Mononuclear cell (primary cell): ENCODE measurements at places on chromosomes 2 and 18. TPM values are rescaled to one million over a fixed set of nuclear protein-coding genes. Genes with fewer than 3 reads are reported as not detected.

The SLC11A1 gene
- total RNA-seq: 126 TPM

The PROM2 gene
- 0.31 TPM for total RNA-seq

The LHCGR gene
- not detected for total RNA-seq

The UGT1A5 gene
- total RNA-seq: not detected

The LOXHD1 gene
- total RNA-seq: 0.63 TPM

The GALNT1 gene
- 50.4 TPM for total RNA-seq

The PLB1 gene
- total RNA-seq: 9.2 TPM

The EMILIN1 gene
- 0.63 TPM for total RNA-seq

The SP5 gene
- total RNA-seq: not detected

The MALL gene
- 0.21 TPM for total RNA-seq
